ENCODE measurements at places on chromosomes 1 and 21.

DNA sequence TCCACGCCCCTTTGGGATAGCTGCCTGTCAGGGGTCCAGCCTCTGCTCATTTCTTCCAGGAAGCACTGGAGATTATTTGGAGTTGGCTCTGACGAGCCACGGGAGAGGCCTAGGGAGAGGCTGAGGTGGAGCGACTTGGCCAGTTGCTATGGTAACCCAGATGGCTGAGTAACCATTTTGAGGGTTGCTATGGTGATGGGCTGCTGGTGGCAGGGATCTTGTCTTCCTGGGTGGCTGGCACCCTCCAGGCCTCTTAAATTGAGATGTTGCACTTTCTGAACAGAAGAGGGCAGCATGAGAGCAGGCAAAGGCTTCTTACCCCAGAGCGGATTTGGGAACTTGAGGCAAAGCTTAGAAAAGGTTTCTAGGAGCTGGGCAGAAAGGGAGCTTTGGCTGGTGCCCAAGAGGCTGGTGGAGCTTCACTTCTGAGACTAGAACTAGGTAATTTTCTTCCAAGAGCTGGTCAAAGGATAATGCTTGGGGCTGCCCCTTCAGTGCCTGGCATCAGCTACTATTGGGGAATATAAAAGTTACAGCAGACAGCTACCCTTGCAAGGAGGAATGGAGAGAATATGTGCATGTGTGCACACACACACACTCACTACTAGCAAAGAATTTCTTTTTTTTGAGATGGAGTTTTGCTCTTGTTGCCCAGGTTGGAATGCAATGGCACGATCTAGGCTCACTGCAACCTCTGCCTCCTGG is 72.5 kb downstream of the NDUFS5 start:
- DNase-seq = peak; percentile 59

DNA sequence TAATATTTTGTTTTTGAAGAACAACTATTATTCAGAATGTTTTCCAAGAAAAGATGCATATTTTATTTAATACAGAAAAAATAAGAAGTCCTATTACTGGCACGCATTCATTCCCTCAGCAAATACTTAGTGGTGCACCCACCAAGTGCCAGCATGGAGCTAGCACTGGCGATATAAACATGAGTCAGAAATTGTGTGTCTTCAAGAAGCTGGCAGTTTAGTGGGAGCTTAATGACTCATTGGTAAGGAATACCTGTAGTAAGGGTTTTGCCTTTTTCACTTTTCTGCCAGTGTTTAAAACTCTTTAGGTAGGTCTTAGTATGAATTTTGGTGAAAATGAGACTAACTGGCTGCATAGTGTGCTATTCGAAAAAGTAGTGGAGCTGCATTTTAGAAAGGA is 6.3 kb downstream of the MAGI3 start:
- DNase-seq = peak; percentile 17

DNA sequence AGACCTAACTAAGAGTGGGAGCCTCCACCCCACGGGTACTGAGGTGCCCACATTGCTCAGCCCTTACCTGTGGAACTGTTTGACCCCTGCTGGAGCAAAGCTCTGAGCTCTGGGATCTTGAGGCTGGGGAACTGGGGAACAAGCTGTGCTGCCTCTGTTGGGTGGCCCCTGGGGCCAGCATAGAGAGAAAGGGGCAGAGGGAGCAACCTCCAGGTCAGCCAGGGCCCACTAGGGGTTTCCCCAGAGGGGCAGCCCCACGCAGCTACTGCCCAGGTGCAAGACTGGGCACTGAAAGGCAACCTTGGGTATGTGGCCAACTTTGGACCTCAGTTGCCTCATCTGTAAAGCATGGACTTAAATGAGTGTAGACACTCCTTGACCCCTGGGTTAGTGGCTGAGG is 23.5 kb upstream of the EPB41 start:
- DNase-seq = no peak

DNA sequence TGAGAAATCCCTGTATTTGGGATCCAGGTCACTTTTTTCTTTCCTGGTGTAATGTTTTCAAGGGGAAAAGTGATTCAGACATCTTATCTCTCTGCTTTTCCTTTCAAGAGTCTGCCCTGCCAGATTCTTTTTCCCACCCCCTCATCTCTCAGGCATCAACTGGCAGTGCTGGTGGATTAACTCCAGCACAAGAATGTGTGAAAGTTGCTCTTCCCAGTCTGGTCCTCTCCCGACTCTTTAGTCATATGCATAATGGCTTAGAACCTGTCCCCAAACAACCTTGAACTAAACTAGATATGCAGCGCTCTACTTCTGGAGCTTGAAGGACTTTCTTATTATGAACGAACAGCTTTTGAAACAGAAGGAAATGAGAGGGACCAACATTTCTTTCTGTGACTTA is 88.5 kb downstream of the SLC44A5 start:
- no peak for DNase-seq

Data from thyroid gland (tissue), 4 donors.